T-helper 2 cell (primary cell): ENCODE measurements at places on chromosomes 12 and 14.
A peak's percentile ranks its signal among the peaks of the same experiment; 100 is the strongest.

GRCh38 chr14:24307575-24308341 lies at the start of gene CIDEB:
CIDEB (minus strand) TSS chr14:24307977; CDS start chr14:24307858, 119 bp downstream.
- DNase-seq = peak; percentile 37

DNA sequence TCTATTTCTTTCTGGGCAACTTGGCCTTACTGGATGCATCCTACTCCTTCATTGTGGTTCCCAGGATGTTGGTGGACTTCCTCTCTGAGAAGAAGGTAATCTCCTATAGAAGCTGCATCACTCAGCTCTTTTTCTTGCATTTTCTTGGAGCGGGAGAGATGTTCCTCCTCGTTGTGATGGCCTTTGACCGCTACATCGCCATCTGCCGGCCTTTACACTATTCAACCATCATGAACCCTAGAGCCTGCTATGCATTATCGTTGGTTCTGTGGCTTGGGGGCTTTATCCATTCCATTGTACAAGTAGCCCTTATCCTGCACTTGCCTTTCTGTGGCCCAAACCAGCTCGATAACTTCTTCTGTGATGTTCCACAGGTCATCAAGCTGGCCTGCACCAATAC lies 5.3 kb downstream of the OR4N5 start:
- DNase-seq = no peak

DNA sequence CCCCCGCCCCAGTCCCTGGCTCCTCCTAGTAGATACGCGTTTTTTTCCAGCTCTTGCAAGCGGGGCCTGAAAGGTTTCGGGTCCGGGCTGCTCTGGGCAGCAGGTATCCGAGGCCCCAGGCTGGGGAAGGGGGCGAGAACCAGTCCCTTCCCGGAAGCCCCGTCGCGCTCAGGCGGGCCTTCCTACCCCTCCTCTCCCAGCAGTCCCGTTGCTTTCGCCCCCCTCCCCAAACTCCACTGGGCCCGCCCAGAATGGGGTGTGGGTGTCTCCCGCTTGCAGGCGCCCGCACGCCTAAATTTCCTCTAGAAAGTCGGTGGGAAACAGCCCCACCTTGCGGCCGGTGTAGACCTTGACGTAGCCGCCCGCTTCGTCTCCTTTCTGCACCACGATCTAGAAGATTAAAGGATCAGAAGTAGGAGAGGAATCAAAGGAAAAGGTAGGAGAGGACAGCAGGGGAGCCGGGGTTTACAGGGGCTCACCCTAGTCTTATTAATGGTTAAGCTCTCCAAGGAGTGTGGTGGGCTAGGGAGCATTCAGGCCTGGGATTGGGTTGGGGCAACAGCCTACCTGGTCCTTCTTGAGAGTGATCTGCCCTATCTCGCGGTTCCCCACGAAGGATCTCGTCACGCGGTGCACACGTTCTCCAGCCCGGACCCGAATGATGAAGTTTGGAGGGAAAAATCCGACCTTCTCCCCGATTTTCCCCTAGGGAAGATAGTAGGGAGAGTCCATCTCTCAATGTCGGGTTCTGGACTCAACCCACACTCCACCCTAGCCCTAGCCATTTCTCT lies 7.3 kb downstream of the STAC3 start:
- peak; percentile 67 for DNase-seq

- no peak for DNase-seq
Observed at GRCh38 chr12:52759218-52759617, 17.9 kb downstream of the KRT76 start.

DNA sequence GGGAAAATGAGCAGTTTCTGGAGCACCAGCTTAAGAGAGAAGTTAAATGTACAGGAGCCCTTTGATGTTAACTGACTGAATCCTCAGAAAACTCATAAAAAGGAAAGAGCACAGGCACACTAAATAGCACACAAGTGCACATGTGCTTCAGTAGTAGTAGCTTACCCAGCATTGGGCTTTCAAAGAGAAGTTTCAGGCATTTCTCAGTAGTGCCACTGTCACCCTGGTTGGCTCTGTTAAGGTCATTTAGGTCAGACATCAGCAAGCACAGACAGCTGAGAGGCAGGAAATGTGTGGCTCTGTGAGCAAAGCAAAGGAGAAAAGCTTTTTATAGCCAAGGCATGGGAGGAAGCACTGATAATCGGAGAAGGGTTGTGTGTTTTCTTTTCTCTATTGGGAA lies 96.3 kb upstream of the HIF1A start:
- DNase-seq = no peak

DNA sequence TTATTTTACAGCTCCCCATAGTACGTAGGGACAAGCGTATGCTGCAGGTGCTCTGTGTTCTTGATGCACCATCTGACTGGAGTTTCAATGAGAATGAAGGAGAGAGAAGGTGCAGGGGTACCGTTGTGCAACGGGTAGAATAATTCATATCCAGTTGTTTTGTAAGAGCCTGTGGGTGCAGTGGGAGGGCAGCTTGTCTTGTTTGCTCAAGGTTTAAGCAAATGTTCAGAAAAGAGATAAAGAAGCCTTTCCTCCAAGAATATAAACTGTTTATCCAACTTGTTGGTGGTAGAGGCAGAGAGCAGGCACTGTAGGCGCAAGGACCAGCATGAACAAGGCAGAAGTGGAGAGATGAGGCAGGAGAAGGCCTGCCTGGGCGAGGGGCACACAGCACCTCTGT lies 64.2 kb downstream of the ADCK1 start:
- DNase-seq = no peak

GRCh38 chr12:59600171-59600570 lies 4.3 kb downstream of the SLC16A7 start:
- no peak for DNase-seq

GRCh38 chr12:25365340-25365730 lies 114.6 kb upstream of the KRAS start:
- DNase-seq = no peak

GRCh38 chr12:119102274-119102673 lies 76.5 kb upstream of the HSPB8 start:
- no peak for DNase-seq

DNA sequence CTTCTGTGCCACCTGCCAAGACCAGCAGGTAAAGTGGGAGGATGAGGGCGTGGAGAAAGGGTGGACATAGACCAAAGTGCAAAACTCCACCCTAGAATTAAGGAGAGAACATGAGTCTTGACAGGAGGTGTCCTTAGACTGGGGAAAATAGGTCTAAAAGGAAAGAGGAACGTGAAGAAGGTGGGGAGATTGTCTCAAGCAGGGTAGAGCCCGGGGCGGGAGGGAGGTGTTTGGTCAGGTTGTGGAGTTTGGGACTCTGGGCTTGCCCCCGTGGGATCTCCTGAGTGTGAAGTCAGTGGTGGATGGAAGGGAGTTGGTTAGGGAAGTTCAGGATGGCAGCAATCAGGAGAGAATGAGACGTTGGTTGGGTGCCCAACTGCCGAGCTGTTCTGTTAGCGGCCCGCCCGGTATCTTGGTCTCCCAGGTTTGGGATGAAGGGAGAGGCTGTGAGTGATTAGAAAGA lies 386 bp downstream of the DGKA start:
- DNase-seq = no peak

GRCh38 chr14:73324533-73324932 lies 87.2 kb downstream of the PAPLN start:
- no peak for DNase-seq

GRCh38 chr12:129815846-129816245 lies 88.0 kb downstream of the TMEM132D start:
- no peak for DNase-seq

DNA sequence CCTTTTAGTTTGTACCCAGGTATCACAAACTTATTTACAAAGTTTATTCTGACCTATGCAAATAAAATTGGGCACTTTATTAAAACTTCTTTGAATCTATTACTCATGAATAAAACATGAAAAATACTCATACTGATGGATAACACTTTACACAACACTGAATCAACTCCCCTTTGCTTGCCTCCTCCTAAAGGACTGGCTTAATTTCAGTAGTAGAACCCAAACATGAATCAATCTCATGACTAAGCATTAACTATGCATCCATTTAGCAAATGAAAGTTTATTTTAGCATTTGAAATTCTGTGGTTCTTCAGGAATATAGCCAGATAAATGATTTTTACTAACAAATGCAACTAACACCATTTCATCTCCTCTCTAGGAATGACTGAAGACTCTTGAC lies 32.4 kb downstream of the DENND5B start:
- no peak for DNase-seq

DNA sequence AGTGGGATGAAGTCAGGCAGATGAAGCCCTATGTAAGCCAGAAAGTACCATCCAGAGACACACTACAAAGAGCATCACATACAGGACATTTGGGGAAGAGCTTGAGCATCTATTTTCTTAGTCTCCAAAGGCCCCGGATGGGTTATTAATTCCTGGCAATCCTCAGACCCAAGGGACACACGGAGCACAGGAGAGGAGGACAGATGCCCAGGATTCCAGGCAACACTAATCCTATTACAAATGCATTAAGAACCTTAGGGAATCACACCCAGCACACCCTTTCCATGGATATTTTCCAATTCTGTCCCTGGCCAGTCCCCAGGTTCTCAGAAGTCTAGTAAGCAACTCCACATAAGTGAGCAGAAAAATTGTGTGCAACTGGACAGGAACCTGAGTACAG lies 65.9 kb downstream of the CMKLR1 start:
- DNase-seq = no peak

DNA sequence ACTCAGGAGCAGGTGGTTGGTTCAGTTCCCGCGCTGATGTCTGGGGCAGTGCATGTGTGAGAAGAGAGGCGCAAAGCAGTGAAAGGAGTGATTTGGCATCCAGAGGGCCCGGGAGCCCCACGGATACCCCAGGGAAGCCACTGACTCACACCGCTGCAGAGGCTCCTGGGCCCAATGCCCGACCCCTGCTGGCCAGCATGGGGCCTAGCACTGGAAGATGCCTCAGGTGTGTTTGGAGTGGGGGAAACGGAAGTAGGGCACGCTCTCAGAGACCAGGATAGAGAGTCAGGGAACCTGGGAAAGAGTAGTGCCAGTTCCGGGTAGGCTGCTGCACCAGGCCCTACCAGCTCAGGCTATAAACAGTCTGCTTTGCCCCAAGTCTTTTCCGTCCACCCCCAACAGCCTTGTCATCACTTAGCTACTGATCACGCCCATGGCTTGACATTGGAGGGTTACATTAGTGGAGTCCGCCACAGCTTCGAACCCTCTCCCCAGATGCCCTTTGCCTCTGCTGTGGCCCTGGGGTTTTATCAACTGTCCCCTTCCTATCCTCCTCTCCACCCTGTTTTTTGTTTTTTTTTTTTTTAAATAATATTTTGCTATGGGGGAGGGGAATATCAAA lies 9.5 kb upstream of the CSAD start:
- no peak for DNase-seq

GRCh38 chr12:54460317-54460923 lies 13.0 kb downstream of the GTSF1 start:
- DNase-seq = no peak

DNA sequence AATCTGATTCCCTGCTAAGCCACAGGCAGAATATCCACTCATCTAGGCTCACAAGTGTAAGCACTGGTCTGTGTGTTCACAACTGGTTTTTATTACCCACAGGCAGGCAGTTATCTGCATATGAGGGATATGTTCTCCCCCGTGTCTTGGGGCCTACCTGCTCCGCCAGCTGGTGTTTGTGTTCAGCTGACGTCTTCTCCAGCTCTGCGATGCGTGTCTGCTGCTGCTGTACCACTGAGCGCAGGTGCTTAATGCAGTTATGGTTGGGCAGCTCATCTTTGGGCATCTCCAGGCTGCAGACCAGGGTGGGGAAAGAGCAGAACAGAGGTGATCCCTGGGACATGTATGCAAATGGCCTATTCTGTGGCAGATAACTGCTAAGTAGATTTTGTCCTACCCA lies 13.7 kb downstream of the RNF41 start:
- no peak for DNase-seq

DNA sequence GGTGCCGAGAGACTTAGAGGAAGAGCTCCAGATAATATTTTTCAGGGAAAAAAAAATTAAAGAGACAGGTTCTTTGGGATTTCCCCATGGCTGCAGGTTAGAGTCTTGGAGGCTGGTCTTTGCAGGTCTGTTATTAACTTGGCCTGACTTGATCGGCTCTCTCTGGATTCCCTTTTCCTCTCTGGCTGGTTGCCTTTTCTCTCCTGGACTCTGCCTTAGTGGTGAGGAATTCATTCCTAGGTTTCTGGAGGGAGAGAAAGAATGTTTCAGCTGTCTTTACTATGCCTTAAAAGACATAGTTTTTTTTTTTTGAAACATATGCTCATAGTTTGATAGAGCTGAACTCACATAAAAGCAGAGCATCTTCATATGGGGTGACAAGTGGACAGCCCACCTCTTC lies 336.3 kb downstream of the BMP4 start:
- no peak for DNase-seq

GRCh38 chr12:15749937-15750336 lies 39.3 kb downstream of the EPS8 start:
- no peak for DNase-seq

DNA sequence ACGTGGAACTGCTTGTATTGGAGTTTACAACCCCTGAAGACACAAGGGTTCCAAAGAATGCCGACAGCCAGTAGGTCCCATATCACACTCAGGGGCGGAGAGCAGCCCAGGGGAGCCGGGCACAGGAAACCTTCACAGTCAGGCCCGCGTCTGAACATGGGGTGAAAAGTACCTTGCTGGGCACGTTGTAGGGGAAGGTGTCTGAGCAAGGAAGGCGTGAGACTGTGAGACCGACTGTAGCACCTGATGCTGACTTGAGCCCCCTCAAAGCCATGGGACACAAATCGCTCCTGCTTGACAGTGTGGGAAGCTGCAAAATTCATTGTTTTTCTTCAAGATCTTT lies 14.7 kb downstream of the RIMBP2 start:
- no peak for DNase-seq

DNA sequence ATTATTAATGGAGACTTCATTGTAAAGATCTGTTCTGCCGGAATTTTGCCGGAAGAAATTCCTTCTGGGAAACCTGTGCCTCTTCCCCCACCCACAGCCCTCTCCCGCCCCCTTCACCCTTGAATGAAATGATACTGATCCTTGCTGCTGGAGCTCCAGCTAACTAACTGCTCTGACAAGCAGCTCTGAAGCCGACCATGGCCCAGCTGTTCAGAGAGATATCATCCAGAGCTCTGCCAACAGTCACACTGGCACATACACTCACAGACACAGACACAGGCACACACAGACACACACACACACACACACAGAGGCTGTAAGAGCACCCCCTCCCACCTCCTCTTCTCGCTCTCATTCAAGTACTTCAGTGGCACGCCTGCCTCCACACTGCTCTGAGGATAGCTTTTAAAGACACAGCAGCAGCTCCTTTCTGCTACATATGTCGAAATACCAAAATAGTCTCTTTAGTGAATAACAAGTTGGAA lies 88.6 kb downstream of the R3HDM2 start:
- peak; percentile 25 for DNase-seq

DNA sequence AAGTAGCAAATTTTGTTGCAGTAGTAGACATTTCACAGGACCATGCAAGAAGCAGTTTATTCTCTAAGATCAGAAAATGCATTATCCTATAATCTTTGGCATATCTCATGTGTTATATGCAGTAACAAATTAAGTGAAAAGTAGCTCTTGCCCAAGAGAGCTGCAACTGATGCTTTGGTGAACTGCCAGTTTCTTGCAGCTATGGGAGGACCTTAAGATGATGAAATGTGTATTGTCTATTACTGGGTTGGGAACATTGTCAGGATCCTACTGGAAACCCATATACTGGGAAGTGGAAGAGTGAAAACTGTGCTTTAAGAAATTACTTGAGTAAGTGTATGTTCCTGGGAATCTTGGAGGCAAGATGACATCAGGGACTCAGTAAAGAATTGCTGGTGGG lies 238.8 kb downstream of the DACT1 start:
- no peak for DNase-seq

GRCh38 chr12:2509137-2509536 lies 285.6 kb upstream of the FKBP4 start:
- no peak for DNase-seq

- no peak for DNase-seq
Observed at GRCh38 chr12:22304341-22304740, 30.2 kb downstream of the ST8SIA1 start.

- DNase-seq = no peak
Observed at GRCh38 chr12:79938843-79939242, 3.9 kb upstream of the PPP1R12A start.
